Iris pigment epithelial cell (primary cell): ENCODE measurements at places on chromosomes 5 and 9.

GRCh38 chr9:136657974-136658848, 4.5 kb upstream of the EGFL7 start:
- DNase-seq = no peak

DNA sequence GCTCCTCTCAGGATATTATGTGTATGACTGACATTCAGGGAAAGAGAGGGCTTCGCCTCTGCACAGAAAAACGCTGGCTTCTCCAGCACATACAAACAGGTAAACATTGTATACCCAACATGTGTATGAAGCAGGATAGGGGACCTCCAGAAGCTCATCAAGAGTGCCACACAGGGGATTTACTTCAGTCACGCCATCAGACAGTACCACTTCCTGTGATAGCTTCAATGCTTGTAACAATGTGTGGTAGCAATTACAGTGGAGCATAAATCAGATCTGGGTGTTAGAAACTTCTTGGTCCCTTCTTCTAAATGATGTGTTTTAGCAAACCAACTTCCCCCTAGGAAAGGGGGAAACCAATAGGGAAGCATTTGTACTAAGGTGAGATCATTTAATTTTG, 160.8 kb downstream of the TSSK1B start:
- DNase-seq = no peak

DNA sequence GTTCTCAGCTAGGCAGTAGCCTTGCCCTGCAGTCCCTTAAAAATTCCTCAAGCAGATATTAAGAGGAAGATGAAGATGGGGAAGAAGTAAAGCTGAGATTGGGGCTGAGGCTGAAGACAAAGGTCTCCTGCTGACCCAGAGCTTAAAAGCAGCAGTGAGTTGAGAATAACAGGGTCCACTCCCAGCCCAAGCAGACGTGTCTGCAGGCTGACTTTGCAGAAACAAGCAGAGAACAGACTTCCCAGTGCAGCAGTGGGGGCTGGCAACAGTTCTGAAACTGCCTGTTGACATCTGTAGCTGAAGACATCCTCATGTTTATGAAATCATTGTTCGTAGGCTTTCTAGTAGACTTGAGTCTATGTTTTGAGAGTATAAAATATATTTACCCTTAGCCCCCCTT, 1.1 kb downstream of the CTXN3 start:
- DNase-seq = peak; percentile 51

- peak; percentile 78 for DNase-seq
Measured at GRCh38 chr5:142866563-142867275, 96.5 kb downstream of the ARHGAP26 start.

GRCh38 chr5:154818471-154819116, 31.8 kb downstream of the FAXDC2 start:
- no peak for DNase-seq

DNA sequence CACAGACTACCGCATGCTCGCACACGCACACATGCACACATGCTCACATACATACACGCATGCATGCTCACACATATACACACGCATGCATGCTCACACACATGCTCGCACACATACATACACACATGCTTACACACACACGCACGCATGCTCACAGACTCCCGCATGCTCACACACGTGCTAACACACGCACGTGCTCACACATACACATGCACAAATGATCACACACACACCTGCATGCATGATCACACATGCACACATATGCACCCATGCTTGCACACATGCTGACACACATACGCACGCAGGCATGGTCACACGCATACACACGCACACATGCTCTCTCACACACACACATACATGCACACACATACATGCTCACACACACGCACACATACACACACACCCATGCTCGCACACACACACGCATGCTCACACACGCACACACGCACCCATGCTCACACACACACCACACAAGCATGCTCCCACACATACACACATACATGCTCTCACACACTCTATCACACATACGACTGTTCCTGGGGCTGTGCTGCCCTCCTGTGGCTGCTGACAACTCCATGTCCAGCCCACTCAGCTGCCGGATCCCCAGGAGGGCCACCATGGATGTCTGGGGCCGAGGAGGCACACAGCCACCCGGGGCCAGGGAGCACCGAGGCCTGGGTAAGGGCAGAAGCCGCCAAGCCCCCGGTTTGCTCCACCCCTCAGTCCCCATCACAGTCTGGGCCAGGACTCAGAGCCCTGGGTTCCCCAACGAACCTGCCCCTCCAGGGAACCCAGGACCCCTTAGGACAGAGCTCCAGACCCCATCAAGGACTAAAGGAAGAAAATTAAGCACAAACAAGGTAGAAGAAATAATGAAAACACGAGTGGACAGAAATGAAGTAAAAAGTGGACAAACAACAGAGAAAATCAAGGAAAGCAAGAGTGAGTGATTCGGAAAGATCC, 31.4 kb upstream of the EGFL7 start:
- peak; percentile 68 for DNase-seq

- no peak for DNase-seq
Measured at GRCh38 chr9:118891213-118891612, 478.0 kb downstream of the BRINP1 start.

DNA sequence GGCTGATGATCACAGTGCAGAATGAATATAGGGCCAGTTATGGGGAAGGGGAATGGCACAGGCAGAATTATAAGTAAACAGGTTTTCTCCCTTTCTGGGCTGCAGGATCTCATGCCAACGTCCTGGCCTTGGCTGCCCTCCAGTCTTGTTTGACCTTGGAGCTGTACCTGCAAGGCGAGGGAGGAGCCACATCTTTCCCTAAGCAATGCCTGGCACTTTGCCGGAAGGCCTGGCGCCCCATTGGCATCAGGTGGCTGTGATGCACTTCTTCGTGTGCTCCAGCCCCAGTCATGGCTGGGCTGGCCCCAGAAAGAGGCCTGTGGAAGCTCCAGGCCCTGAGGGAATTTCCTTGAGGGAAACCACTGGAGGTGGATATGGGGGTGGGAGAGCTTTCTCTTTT, 16.7 kb upstream of the IQGAP2 start:
- DNase-seq = no peak

DNA sequence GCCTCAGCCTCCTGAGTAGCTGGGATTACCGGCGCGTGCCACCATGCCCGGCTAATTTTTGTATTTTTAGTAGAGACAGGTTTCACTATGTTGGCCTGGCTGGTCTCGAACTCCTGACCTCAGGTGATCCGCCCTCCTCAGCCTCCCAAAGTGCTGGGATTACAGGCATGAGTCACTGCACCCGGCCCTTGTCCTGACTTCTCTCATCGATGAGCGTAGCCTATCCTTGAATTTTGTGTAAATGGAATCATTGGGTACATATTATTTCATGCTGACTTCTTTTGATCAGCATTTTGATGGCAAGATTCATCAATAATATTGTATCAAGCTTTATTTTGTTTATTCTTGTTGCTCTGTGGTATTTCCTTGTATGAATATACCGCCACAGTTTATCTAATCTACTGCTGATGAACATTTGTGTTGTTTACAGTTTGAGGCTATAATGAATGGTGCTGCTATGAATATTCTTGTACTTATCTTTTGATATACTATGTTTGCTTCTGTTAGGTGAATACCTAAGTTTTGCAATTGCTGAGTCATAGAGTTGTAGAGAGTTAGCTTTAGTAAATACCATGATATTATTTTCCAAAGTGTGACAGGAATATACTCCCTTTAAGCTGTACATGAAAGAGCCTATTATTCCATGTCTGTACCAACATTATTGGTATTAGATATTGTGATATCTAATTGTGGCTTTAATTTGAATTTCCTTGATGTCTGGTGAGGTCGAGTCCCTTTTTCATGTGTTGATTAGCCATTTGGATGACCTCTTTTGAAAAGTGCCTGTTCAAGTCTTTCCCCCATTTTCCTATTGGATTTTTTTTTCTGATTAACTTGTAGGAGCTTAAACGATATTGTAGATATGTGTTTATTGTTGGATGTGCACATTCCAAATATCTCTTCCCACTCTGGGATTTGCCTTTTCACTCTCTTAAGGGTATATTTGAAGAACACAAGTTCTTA, 107.5 kb downstream of the RGS3 start:
- DNase-seq = peak; percentile 80
